ENCODE measurements at places on chromosomes 5 and 9.

DNA sequence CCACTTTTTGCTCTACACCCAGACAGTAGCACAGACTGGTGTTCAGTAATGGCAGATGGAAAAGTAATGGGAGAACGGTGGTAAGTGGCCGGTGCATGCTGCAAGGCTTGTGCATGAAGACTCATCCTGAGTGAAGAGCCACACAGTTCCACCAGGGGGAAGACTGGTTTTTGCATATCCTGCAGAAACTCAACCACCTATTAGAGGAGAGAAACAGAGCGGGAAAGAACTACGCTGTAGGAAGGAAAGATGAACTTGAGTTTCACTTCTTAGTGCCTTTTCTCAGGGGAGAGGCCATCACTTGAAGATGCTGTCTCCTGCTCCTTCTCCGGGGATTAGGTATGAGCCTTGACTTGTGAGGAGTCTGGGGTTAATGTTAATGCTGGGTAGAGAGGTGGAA lies 9.4 kb upstream of the PRSS3 start:
- DNase-seq = no peak

DNA sequence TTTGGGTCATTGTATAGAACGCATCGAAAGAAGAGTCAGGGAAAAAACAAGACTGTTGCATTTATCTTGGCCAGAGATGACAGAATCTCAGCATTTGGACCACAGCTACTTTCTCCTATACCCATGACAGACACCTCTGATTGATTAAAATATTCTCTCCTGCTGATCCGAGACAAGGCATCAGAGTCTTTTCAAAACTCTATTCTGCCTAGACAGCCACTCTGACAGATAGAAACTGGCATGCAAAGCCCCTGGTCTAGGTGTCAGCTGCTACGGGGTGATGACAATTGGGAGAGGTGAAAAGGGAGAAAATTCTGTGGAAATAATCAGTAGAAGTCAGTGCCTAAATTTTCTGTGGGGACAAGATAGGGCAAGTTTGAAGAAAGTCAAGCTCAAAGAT lies 152.2 kb downstream of the PIK3R1 start:
- DNase-seq = no peak

DNA sequence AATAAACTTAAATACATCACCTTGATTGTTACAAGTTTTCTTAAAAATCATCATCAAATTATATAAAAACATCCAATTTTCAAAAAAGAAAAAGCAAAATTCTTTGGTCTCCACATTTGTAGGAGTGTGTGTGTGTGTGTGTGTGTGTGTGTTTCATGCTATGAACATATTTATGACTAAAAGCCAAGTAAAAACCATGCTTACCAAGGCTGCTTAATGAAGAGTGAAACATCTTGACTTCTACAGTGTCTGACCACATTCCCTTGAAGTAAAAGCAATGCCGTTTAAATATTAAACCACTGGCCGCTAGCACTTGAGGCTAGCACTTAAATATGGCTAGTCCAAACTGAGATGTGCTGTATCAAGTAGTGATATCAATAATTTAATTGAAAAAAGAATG lies 549.1 kb upstream of the CCNG1 start:
- no peak for DNase-seq

GRCh38 chr9:84750152-84750865 lies 80.8 kb downstream of the NTRK2 start:
- DNase-seq = no peak

DNA sequence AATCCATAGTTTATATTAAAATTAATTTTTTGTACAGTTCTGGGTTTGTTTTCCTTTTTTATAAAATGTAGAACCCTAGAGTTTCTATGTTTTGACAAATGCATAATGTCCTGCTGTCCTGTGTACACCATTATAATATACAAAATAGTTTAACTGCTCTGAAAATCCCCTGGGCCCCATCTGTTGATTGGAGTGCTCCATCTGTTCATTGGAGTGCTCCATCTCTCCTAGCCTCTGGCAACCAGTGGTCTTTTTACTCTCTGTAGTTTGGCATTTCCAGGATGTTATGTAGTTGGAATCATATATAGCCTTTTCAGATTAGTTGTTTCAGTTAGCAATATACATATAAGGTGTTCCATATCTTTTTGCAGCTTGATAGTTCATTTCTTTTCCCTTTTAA lies 31.2 kb downstream of the JMY start:
- no peak for DNase-seq

- no peak for DNase-seq
These were observed 41.4 kb upstream of the SLCO6A1 start for GRCh38 chr5:102539996-102540728.

GRCh38 chr5:1292139-1292538 lies 2.7 kb downstream of the TERT start:
- no peak for DNase-seq

GRCh38 chr9:98536542-98537173 lies 172.1 kb downstream of the GABBR2 start:
- DNase-seq = no peak
